ENCODE measurements at places on chromosomes 6 and 20.

- DNase-seq, result no peak
Observed at GRCh38 chr6:89434954-89435353, 2.0 kb downstream of the ANKRD6 start.

DNA sequence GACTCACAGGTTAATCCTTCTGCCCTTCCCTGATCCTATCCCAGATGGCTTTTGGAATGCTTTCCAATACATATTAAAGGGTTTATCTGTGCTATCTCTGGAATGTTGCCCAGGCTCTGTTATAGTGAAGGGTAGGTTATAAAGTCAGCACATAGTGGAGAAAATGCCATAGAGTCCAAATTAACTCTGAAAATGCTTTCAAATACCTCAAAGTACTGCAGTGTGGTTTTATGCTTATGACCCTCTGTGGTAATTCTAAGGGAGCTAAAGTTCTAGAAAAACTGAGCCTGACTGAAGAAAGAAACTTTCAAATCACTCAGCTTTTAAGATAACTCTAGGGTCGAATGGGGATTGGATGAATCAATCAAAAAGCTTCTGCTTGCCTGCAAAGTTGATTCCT, 159.8 kb downstream of the PLCB1 start:
- DNase-seq, result no peak

DNA sequence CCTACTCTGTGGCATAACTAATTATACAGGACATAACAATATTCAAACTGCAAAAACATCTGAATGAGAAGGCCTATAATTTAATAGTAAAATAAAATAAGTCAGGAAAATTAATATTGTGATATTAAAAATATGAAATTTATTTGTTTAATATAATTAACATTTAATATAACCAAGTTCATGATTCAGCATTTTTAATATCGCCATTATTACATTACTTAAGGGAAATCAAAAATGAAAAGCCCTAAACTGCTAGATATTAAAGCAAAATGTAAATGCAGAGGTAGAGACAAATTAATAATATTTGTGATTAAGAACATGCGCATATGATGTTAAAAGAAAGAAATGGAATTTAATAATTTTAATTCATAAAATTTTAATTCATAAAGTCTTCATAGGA, 683.4 kb upstream of the EYS start:
- DNase-seq, result no peak

- no peak for DNase-seq
Observed at GRCh38 chr6:53154794-53155193, 6.2 kb upstream of the GCM1 start.

DNA sequence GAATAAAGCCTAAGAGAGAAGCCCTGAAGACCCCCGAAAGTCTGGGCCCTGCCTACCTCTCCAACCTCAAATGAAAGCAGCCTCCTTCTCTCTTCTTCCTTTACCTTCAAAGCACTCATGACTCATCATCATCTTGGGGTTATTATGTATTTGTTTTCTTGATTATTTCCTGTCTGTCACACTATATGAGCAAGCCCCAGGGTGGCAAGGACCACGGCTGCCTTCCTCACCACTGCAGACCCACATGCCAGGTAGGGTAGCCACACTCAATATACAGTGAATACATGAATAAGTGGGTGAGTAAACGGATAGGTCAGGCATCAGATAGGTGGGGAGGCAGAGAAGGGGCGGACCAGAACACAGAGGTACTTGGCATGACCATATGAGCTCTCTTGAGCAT, 8.8 kb downstream of the WFDC3 start:
- no peak for DNase-seq

- DNase-seq, result no peak
Observed at GRCh38 chr20:54456423-54456822, 19.0 kb upstream of the DOK5 start.

- DNase-seq, result no peak
Observed at GRCh38 chr20:3980260-3981131, 34.9 kb downstream of the RNF24 start.

DNA sequence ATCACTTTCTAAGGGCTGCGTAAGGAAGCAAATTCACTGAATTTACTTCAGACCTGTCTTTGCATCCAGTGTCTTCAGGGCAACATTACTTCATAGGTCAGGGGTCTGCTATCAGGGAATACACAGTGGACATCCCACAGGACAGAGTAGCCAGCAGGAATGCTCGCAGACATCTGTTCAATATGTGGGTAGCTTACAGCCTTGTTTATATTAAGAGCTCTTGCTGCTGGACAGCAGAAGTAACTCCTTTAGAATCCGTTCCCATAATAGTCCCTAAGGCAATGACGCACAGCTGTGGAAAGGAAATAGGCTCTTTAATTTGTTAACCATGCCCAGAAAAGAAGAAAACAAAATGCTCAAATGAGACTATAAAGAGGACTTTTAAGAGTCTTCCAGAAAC, 198.7 kb downstream of the MOXD1 start:
- DNase-seq, result no peak

GRCh38 chr20:36342331-36343120, 36.4 kb downstream of the DLGAP4 start:
- DNase-seq, result no peak

DNA sequence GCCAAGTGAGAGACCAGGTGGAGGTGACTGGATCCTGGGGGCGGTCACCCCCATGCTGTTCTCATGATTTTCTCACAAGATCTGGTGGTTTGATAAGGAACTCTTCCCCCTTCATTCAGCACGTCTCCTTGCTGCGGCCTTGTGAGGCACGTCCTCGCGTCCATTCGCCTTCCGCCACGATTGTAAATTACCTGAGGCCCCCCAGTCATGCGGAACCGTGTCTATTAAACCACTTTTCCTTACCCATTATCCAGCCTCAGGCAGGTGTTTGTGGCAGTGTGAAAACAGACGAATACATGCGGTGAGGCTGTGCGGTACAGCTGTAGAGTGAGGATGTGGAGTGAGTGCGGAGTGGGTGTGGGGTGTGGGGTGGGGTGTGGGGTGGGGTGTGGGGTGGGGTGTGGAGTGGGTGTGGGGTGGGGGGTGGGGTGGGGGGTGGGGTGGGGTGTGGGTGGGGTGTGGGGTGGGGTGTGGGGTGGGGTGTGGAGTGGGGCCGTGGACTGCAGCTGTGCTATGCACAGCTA, 12.1 kb upstream of the NTSR1 start:
- DNase-seq, result no peak

- DNase-seq, result peak; percentile 50
Observed at GRCh38 chr6:42783177-42783875, 1.5 kb downstream of the BICRAL start.

GRCh38 chr20:3577366-3577765, 85.8 kb downstream of the GFRA4 start:
- no peak for DNase-seq

DNA sequence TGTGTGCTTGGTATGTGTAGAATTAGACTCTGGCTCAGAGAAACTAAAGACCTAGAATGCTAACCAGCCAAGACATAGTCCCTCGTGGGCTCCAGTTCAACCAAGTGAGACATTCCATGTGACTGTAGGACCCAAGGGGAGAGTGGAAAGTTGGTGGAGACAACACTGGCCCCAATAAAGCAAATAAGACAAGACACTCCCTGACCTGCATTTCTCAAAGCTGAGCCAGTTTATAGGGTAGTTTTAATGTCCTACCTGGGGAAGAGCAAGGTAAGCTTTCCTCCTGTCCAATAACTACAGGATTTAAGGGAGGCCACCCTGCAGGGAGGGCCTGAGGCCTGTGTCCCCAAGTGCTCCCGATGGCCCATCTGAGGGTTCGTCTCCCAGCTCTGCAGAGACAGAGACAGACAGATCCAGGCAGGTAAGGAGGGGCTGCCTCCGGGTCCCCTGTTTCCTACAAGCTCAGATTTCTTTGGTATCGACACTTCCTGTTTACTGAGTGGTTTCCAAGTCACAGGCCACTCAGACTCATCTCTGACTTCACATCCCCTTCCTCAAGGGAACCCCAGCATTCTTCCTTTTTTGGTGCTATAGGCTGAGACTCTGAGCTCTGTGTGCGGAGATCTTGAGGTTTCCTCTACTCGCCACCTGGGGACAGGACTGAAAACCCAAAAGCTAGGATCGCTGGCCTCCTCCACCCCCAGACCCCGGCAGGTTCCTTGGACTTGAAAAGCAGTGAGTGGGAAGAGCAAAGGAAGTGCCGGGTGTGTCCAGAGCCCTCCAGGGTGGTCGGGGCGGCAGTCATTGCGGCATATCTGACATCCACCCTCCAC, 92.4 kb downstream of the PRND start:
- peak; percentile 88 for DNase-seq

DNA sequence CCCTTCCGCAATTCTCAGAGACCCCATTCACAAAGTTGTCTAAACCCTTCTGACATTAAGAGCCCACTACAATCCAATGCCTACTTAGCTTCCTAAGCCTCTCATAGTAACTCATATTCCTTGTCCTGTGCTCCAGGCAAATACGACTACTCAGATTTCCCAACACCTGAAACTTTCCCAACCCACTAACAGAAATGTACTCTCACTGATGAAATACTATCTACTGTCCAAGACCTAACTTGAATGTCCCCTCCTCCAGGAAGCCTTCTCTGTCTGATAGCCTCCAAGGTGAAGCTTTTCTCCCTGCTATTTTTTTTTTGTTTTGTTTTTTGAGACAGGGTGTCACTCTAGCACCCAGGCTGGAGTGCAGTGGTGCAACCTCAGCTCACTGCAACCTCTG, 30.4 kb downstream of the GPLD1 start:
- DNase-seq, result no peak

- no peak for DNase-seq
Observed at GRCh38 chr6:139713424-139713823, 339.0 kb upstream of the CITED2 start.

- DNase-seq, result no peak
Observed at GRCh38 chr20:45293041-45294002, 13.3 kb upstream of the RBPJL start.

DNA sequence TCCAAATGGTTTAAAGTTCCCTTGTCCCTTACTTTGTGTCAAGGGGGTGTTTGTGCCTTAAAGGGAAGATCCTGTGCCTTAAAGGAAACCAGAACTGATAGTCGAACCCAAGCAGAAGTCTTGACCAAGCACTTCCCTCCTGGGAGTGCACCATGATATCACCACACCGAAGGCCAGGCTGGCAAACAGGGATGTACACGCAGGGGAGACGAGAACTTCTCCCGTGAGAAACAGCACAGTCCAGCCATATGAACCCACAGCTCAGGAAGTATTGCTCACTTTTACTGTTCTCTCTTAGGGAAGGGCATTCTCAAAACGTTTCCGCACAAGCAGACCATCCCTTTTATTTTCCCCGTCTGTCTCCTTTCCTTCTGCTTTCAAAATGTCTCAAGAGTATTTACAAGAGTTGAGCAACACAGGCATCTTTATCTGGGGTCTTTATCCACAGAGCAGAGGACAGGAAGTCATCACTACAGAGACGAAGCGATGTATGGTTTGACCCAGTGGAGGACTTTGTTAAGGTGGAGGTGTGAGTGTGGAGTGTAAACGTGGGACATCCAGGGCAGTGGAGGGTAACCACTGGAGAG, 12.8 kb upstream of the SERPINB1 start:
- DNase-seq, result peak; percentile 75

GRCh38 chr6:15575357-15576033, 87.3 kb downstream of the DTNBP1 start:
- DNase-seq, result no peak

GRCh38 chr6:11155589-11155988, 44.1 kb upstream of the ERVFRD-1 start:
- peak; percentile 19 for DNase-seq

- no peak for DNase-seq
Observed at GRCh38 chr6:168216117-168216516, 103.5 kb downstream of the DACT2 start.

DNA sequence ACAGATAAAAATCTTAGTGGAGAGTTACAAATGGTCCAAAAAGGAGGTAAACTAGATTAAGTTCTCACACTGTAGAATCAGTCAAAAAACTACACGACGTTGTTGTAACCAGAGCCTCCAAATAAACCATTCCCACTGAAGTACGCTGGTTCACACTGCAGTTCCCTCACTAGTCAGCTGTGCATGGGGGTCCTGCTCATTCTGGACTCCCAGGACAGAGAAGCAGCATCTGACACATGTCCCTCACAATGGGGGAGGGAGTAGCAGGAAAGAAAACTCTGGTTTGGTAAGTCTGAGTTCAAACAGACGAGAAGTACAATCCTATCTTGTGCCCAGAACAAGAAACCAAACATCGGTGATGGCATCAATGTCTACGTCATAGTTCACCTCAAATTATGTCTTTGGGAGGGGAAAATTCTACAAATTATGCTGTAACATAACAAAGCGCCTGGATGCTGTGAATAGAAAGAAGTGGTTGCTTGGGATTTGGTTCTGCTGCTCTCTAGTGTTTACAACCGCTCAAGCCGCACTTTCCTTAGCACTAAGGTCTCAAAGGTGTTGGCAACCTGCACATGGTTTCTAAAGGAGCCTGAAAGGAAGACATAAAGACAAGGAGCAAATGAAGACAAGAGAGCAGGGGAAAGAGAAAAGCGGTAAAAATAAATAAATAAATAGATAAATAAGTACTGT, 208.0 kb downstream of the GMDS start:
- DNase-seq, result no peak

DNA sequence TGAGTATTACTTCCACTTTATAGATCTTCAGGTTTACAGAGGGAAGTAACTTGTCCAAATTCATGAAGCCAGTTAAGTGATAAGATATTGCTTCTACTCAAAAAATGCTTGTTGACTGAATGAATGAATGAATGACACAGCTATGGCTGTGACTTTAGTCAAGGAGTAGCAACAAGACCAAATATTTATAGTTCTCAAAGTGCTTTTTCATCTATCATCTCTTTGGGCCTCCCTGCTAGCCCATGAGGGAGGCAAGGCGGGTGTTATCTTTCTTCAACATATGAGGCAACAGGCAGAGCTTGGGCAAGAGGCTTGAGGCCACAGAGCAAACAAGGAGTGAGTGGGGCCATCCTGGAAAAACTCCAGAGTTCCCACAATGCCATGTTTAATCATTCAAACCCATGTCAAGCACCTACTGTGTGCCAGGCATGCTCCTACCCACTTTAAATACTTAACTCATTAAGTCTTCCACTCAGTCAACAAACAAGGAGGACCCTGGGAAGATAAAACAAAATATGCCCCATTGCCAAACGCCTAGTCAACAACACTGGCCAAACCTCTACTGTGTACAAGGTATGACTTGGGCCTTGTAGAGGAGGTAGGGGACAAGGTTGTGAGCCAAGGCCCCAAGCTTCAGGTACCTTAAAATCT, 15.9 kb downstream of the BCL2L1 start:
- DNase-seq, result no peak

DNA sequence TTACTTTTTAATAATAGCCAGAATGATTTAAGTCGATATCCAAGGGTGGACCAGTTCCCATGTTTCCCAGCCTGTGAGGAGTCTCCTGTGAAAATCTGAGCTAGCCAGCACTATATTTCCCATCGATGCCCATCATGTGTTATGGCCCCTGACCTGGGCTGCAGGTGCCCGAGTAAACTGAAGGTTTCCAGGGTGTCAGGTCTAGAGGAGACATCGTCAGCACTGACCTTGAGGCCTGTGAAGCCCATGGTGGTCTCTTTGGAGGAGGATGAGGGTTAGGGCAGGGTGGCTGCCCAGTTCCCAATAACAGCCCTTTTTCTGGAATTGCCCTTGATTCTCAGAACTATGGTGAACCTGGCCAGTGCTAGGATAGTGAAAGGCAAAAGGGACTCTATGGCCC, 63.0 kb upstream of the TOP1 start:
- no peak for DNase-seq

GRCh38 chr20:33994222-33994913, 657 bp downstream of the RALY start:
- peak; percentile 39 for DNase-seq

GRCh38 chr20:36804425-36804824, 30.9 kb upstream of the DSN1 start:
- no peak for DNase-seq

- no peak for DNase-seq
Observed at GRCh38 chr6:106972500-106972899, 2.0 kb downstream of the CD24 start.

GRCh38 chr6:5357486-5357885, 96.2 kb downstream of the FARS2 start:
- DNase-seq, result no peak
